Right ventricle myocardium inferior (tissue), 1 donor: ENCODE measurements at places on chromosomes 5 and 9. TPM values are rescaled to one million over a fixed set of nuclear protein-coding genes. Genes with fewer than 3 reads are reported as not detected.

DNA sequence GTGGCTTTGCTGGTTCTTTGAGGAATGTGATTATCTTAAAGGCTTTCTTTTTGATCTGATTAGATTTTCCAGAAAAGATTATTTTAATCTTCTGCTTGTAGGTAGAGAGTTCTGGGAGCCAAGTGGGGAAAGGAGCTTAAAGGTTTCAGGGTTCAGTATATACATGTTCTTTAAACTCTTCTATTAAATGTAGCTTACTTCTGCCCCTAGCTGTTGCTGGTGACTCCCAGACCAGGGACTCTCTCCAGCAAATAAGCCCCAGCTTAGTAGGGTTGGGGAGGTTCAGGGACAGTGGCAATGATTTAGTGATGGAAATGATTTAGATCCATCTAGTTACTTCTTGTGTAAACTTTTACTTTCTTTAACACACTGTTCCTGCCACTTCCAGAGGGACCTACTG lies 72.2 kb downstream of the SLC12A2 start:
- DNase-seq: no peak

DNA sequence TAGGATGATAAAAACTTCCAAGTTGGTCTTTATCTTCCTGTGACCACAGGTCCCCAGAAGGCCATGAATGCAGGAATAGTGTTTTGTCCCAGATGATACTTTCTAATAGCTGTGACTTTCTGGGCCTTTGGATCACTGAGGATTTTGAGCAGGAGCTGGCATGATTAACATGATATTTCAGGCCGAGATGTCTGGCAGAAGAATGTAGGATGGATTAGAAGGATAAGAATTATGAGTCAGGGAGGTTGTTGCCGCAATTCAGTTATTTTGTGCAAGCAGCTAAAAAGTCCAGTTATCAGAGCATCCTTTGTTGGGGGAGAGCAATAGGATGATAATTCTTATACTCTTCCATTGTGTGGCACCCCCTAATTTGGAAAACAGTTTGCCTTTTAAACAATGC lies 189.7 kb downstream of the PSAT1 start:
- no peak for DNase-seq

GRCh38 chr9:120369608-120370220 lies 210.3 kb downstream of the CDK5RAP2 start:
- no peak for DNase-seq

DNA sequence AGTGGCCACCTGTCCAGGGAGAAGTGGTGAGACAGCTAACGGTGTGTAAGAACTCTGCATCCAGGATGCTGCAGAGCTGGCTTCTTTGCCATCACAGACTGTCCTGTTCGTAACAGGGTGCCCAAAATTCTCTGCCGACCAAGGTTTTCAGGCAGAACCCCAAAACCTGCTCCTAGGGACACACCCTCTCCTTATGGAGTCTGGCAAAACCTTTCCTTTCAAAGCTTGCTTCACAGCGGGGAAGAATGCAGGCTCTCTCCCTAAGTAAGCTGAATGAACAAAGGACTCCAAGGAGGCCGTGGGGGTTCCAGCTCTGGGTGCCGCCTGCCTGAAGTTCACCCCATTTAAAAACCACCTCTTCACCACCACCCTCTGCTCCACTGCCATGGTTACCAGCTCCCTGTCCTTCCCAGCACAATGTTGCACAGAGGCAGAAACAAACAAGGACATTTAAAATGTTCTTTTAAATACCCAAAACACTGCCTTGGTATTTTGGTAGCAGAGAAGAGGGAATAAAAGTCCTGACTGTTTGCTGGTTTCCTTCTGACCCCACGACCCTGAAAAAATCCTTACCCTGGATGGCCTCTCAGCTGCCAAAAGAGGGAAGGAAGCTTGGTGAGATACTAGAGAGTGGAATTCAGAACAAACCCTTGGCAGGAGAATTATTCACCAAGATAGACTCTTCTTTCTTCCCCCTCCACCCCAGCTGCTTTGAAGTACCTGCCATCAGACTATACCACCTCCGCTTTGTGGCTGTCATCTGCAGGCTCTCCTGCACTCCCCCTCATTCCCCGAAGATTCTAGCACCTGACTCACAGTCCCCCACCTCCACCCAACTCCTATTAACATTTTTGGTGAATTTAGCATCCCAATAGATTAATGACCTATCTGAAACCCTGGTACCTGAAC lies 7.1 kb upstream of the KLF9 start:
- no peak for DNase-seq

The NTMT1 gene
- 72.1 TPM for total RNA-seq

The NIM1K gene
- total RNA-seq: 0.14 TPM

- no peak for DNase-seq
Measured at GRCh38 chr9:90007516-90008440, 403.0 kb downstream of the GADD45G start.

DNA sequence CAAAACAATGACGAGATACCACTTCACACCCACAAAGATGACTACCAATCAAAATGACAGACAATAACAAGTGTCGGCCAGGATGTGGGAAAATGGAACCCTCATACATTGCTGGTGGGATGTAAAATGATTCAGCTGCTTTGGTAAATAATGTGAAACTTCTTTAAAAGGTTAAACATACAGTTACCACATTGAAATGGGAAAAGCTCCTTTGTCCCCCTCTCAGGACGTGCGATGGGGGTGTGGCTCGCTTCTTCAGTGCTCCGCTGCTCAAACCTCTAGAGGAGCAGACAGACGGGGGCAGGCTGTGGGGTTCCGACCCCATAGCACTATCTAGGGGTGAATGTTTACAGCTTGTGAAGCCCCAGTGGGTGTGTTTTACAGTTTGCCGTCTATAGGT lies 8.0 kb upstream of the PLPP6 start:
- DNase-seq: no peak

GRCh38 chr9:98743329-98743728 lies 34.6 kb upstream of the GABBR2 start:
- DNase-seq: no peak

GRCh38 chr5:39178171-39178570 lies 41.2 kb downstream of the FYB1 start:
- DNase-seq: no peak

- no peak for DNase-seq
Measured at GRCh38 chr5:156942064-156942463, 21.0 kb downstream of the TIMD4 start.

DNA sequence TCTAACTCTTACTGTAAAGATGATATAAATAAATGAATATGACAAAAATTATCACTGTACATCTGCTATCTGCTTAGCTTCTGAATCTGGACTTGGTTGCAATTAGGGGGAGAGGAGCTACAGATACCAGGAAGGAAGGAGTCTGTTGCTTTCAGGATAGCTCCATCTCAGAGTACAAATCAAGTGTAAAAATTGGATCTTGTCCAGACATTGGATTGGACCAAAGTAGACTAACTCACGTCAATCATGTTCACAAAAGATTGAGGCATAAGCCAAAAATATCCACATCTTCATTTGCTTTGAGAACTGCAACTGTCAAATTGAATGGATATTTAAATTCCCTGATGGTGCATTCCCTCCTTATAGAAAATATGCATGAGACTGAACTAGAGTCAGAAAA lies 8.8 kb upstream of the OR1Q1 start:
- DNase-seq: no peak

DNA sequence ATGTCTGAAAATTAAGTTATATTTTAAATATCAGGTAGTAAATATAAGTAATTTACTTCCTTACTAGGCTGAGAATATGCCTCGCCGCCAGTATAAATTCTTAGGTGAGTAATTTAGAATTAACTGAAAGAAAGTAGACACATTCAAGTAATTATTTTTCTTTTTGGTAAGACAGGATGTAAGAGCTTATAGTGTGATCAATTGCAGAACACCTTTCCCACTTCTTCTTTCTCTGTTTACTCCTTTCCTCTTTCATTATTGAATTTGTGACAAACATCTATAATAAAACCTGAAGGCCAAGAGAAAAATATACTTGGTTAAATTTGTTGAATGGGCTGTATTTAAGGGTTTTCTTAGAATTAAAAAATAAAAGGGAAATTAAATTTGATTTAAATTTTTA lies 195.1 kb upstream of the CDKN2B start:
- no peak for DNase-seq

The MSX2 gene
- total RNA-seq: 1.4 TPM
